ENCODE measurements at places on chromosomes 4 and X. TPM values are rescaled to one million over a fixed set of nuclear protein-coding genes. Genes with fewer than 3 reads are reported as not detected.

MGST2 gene
- total RNA-seq = 9.9 TPM

TMPRSS11A gene
- total RNA-seq = not detected

RPA4 gene
- total RNA-seq = not detected

MAGEB17 gene
- 0.13 TPM for total RNA-seq

SLC34A2 gene
- total RNA-seq = not detected
